ENCODE measurements at places on chromosomes 6 and 20.

GRCh38 chr6:14716499-14717146, 529.2 kb upstream of the JARID2 start:
- peak; percentile 54 for DNase-seq

DNA sequence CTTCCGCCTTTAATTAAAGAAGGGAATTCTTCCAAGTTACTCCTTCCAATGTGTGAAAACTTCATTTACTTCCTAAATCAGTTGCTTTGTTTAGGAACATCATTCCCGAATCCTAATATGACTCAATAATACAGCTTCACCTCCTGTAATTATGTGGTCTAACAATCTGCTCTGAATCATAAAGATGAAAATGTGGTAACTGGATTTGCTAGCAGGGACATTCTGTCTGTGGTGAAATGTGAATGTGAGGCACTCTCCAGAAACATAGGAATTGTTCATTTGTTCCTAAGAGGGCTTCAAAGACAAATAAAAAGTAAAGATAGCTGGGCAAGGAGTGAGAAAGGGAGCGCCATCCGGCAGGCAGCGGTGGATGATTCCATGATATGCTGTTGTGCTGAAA, 678.1 kb downstream of the KIF16B start:
- DNase-seq = no peak

DNA sequence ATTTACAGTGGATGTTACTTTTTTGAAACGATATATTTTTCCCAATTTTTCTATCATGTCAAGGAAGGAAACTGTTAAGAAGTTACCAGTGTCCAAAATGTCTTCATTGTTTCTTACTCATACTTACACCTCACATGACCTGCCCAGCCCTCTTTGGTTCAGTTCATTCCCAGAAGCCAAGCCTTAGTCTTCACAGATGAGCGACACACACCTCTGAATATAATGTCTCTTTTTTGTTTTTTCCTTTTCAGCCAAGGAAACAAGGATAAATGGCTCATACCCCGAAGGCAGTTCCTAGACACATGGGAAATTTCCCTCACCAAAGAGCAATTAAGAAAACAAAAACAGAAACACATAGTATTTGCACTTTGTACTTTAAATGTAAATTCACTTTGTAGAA, 225.2 kb downstream of the SMOC2 start:
- no peak for DNase-seq

GRCh38 chr6:107318100-107318736, 141.1 kb downstream of the PDSS2 start:
- peak; percentile 69 for DNase-seq

DNA sequence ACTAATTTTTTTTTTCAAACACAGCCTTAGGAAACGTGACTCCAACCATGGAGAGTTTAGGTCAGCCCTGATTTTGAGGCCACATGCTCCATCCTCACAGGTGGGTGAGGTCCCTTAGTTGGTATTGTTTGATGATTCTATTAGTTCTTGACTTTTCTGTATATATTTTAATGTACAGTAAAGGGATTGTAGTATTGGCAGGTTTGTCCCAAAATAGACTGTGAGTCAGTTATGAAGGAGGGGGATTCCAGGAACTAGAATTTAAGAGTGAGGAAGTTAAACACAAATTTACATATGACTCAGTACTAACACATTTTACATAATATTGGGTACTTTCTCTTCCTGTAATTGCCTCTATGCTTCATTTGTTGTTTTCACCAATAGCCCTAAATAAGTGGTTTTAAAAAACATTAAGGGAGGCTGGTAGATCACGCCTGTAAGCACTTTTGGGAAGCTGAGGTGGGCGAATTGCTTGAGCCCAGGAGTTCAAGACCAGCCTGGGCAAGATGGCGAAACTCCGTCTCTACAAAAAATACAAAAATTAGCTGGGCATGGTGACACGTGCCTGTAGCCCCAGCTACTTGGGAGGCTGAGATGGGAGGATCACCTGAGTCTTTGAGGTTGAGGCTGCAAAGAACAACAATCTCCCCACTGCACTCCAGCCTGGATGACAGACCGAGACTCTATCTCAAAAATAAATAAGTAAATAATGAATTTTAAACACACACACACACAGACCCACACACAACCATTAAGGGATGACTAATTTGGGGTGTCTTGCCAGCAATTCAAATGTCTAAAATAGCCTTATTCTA, 81.8 kb downstream of the SGK1 start:
- peak; percentile 61 for DNase-seq

DNA sequence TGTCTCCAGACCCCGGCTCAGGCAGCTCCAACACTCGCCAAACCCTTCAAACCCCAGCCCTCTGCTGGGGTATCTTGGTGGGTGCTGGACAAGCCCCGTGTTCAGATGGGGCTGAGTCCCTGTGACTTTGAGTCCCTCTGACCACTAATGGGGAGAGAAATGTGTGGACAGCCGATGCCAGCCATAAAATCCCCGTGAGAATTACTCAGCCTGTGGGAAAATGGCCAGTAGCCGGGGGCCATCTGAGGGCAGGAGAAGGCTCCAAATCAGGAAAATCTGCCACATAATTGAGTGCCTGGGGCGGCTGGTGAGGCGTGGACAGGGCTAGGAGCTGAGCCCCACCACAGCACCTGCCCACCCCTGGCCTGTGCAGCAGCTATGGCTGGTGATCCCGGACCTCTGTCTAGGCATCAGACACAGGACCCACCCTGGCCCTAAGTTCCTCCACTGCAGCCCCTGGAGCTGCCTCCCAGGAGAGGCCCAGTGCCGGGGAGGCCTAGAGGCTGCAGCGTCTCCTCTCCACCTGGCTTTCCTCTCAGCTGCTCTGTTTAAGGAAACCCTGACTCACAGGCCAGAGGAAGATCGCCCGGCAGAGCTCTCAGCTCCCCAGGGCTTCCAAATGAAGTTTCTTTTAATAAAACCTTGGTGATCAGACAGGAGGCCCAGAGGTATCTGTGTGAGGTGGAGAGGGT, 53.7 kb upstream of the SLCO4A1 start:
- no peak for DNase-seq

DNA sequence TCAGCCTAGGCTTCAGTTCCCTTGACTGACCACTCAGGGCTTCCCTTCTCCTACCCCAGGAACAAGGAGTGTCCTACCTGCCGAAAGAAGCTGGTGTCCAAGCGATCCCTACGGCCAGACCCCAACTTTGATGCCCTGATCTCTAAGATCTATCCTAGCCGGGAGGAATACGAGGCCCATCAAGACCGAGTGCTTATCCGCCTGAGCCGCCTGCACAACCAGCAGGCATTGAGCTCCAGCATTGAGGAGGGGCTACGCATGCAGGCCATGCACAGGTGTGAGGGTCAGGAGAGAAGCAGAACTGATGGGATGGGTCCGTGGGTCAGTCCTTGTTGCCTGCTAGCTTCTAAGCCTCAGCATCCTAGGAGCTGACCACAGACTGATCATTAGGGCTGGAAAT, 1.6 kb downstream of the RING1 start:
- no peak for DNase-seq

DNA sequence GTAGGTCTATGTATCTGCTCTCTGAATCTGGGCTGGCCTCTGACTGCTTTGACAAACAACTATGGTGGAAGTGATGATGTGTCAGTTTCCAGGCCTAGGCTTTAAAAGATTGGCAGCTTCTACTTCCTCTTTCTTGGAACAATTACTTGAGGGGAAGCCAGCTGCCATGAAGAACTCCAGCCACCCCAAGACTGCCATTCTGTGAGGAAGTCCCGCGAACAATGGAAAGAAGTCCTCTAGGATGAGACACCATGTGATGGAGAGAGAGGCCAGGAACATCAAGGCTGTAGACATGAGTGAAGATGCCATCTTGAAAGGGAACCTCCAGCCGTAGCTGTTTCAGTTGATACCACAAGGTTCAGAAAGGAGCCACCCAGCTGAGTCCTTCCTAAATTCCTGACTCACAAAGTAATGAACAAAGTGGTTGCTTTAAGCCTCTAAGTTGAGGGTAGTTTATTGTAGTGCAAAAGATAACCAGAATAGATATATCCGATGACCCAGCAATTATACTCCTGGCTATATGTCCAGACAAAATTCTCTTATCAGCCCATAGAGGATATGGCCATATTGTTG, 15.3 kb upstream of the TCF15 start:
- no peak for DNase-seq

DNA sequence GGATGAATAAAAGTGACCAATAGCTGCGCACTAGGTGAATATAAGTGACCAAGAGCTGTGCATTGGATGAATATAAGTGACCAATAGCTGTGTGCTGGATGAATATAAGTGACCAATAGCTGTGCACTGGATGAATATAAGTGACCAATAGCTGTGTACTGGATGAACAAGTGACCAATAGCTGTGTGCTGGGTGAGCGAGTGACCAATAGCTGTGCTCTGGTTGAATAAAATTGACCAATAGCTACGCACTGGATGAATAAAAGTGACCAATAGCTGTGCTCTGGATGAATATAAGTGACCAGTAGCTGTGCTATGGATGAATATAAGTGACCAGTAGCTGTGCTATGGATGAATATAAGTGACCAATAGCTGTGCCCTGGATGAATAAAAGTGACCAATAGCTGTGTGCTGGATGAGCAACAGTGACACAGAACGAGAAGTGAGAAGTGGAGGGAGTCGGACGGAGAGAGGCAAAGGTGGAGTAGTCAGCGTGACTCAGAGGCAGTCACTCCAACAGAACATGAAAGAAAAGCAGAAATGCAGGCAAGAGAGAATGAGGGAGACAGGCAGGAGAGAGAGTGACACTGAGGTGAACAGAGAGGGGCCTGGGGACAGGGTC, 38.5 kb downstream of the RBM38 start:
- DNase-seq = peak; percentile 47

GRCh38 chr6:123640567-123641187, 3.9 kb upstream of the TRDN start:
- no peak for DNase-seq

DNA sequence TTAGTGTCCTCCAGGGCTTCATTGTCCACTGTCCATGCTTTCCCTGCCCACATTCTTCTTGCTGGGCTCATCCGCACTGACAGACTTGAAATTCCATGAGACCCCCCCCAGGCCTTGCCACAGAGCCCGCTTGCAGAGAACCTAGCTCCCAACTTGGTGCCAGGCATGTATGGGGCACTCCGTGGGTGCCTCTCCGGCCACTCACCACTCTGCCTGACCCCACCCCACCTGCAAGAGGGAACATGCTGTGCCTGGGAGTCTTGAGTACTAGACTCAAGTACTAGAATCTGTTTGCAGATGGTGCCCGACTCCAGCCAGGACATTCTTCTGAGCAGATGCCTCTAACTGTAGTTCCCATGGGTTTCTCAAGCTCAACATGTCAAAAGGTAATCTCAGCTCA, 47.9 kb downstream of the TRERF1 start:
- peak; percentile 52 for DNase-seq

DNA sequence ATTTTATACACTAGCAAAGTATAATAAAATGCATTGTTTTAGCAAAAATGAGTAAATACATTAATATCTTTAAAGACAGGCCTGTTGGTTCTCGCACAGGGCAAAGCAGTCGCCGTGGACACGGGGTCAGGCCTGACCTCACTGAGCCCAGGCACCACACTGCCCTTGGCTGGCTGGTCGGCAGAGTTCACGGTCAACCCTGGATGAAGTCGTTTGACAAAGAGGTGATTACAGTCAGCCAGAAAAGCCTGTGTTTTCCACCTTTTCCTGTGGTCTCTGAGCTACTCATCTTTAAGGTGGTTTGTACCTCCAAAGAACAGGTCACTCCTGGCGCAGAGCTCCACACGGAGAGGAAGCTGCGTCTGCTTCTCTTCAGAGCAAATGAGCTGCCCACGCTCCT, 191.5 kb downstream of the DLL1 start:
- DNase-seq = no peak

All from MCF 10A (cell line).